ENCODE measurements at places on chromosomes 16 and 17.

GRCh38 chr17:31869797-31870568, 10.9 kb upstream of the COPRS start:
- no peak for DNase-seq

- peak; percentile 70 for DNase-seq
These were observed 80.3 kb upstream of the GOT2 start for GRCh38 chr16:58814348-58814801.

DNA sequence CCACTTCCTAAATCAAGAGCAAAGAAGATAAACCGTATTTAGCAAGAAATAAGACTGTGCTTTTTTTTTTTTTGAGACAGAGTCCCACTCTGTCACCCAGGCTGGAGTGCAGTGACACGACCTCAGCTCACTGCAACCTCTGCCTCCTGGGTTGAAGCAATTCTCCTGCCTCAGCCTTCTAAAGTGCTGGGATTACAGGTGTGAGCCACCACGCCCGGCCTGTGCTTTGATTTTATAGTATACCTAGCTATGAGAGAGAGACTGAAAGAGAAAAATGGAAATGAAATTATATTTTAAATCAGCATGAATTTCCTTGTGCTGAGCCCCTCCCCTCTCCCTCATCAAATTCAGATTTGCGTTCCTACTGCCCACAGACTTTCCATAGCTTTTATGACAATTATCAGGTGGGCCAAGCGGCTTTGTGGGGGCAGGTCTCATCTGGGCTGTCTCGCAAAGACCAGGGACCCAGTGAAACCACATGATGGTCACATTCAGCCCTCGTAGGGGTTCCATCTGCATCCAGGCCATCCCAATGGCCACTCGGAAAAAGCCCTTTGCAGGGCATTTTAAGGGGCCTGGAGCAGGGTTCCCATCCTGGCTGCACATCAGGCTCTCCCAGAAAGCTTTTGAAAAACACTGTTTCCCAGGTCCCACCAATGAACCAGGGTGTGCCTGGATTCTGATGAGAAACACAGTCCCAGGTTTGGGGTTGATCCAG, 8.5 kb downstream of the CACNG1 start:
- no peak for DNase-seq

DNA sequence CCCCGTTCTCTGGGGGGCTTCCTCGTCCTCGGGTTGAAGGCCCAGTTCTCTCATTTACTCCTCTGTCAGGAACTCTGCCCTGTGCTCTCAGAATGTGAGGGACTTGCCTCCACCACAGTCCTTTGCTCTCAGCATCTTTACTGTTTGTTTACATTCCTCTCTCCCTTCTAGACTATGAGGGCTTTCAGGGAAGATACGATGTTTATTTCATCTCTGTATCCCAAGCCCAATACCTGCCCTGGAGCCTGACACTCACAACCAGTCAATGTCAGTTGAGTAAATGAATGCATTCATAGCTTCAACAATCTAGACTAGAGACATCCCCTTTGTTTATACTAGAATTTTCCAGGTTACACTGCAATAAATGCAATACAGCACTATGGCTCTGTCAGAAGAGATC, 409.6 kb upstream of the CDH11 start:
- no peak for DNase-seq

DNA sequence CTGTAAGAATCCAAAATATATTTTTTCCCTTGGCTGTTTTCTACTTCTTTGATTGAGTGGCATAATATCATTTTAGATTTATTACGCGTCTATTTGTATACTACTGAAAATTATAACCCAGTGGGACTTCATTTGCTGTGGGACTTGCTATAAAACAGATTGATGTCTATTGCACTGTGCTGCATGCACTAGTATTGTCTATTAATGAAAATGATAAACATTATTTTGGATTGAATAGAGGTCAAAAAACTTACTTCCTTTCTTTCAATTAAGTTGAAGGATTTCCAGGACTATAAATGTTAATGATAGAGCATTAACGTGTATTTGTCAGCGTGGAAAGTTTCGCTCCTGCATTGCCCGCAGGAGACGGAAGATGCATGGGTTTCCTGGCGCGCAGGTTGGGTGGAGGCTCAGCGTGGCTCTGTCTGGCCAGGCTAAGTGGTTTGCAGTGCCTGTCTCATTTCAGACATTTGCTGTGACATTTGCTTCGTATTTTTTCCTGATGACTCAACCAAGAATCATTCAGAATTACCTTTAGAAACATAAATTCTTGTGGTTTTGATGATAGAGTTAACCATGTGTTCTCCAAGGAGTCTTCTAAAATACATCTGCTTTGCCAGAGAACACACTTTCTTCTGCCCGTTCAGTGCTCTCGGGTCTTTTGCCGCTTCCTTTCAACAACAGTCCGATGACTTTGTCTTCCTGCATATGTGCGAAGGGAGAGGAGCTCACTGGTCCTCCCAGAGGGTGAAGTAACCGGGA, 216.7 kb downstream of the RPTOR start:
- DNase-seq = no peak

- peak; percentile 71 for DNase-seq
These were observed at the start of gene FMNL1 for GRCh38 chr17:45221081-45222013. Gene FMNL1 (plus strand): TSS chr17:45221885. CDS start chr17:45222125, 240 bp downstream.

DNA sequence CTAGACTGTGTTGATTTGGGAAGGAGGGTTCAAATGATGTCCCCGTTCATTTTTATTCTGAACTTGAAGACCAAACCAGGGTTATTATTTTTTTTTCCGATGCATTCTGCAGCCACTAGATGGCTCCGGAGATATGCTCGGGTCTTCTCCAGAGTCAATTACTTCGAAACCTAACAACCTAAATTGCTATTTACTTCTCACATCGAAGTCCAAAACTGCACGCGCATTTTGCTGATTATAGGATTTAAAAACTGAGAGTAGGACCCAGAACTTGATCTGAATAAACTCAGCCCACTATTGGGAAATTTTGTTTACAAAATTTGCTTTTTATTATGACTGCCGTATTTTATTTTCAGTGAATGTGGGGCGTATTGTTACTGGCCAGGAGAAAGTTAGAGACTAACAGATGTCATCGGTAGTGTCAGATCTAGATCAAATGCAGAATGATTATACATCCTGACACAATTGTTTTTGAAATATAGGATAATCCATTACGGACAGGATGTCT, 263.8 kb downstream of the HS3ST3A1 start:
- DNase-seq = peak; percentile 51

GRCh38 chr17:32870969-32871368, 6.0 kb downstream of the MYO1D start:
- no peak for DNase-seq

DNA sequence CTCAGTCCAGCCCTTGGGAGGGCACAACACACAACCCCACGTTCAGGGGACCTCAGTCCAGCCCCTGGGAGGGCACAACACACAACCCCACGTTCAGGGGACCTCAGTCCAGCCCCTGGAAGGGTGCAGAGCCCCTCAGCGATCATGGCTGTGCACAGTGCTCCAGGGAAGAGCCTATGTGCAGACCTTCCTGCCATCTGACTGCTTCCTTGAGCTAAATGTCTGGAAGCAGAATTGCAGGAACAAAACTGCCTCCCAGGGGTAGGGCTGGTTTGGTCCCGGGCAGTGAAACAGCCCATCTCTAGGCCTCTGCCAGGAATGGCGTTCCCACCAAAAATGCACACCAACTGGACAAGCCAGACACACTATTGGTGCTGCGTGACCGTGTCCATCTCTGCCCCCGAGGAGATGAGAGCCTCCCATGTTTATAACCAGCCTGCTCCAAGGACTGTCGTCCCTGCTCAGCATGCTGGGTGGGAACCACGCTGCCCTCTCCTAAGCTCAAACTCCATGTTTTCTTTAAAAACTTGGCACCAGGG, 44.0 kb downstream of the ZNF276 start:
- no peak for DNase-seq

- no peak for DNase-seq
These were observed 20.9 kb downstream of the TNS4 start for GRCh38 chr17:40480501-40481003.

DNA sequence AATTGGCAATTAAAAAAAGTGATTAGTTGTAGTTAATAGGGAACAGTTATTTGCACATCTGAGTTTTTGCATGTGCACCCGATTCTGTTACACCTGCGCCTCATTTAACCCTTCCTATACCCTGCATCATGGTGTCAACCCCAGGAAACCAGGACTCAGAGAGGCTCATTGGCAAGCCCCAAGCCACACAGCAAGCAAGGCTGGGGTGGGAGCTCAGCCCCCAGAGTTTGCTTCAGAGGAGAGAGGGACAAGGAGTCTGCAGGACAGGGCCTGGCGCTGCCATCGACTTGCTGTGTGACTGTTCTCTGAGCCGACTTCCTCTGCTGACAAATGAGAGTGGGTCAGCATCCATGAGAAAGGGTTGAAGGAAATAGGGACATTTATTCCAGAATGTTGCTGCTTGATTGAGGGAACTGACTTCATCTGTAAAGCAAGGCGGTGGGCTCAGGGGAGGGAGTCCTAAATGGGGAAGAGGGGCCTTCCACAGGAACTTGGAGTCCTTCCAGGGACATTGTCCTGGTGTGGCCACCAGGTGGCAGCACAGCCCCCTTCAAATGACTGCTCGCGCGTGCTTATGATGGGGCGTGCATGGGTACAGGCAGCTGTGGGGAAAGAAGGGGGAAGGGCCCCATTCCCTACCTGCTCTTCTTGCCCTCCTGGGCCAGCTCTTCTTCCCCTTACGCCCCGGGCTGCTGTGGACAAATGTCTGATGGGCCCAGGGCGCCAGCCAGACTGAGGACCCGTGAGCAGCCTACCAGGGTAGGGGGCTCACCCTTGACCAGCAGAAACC, 51.6 kb downstream of the NT5M start:
- DNase-seq = peak; percentile 88

GRCh38 chr17:1742371-1743087, at the start of gene SERPINF2:
Gene SERPINF2 (plus strand): TSS chr17:1742871. CDS start chr17:1744996, 2,125 bp downstream.
- no peak for DNase-seq

DNA sequence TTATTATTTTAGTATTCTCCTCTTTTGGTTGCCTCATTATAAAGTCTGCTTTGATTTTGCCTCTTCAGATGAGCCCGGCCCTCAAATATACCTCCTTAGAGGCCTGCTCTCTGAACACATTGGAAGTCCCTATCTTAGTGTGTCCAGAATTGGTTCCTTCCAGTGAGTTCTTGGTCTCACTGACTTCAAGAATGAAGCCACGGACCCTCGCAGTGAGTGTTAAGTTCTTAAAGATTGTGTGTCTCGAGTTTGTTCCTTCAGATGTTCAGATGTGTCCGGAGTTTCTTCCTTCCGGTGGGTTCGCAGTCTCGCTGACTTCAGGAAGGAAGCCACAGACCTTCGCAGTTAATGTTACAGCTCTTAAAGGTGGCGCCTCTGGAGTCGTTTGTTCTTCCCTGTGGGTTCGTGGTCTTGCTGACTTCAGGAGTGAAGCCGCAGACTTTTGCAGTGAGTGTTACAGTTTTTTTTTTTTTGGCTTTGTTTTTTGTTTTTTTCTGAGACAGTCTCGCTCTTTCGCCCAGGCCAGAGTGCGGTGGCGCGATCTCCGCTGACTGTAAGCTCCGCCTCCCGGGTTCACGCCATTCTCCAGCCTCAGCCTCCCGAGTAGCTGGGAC, 45.8 kb upstream of the NOS2 start:
- DNase-seq = no peak

- DNase-seq = no peak
These were observed 16.2 kb downstream of the UNC13D start for GRCh38 chr17:75828076-75828400.

GRCh38 chr17:76438906-76439305, 14.0 kb downstream of the UBE2O start:
- no peak for DNase-seq

- DNase-seq = no peak
These were observed 62.9 kb downstream of the SPECC1 start for GRCh38 chr17:20071824-20072691.

DNA sequence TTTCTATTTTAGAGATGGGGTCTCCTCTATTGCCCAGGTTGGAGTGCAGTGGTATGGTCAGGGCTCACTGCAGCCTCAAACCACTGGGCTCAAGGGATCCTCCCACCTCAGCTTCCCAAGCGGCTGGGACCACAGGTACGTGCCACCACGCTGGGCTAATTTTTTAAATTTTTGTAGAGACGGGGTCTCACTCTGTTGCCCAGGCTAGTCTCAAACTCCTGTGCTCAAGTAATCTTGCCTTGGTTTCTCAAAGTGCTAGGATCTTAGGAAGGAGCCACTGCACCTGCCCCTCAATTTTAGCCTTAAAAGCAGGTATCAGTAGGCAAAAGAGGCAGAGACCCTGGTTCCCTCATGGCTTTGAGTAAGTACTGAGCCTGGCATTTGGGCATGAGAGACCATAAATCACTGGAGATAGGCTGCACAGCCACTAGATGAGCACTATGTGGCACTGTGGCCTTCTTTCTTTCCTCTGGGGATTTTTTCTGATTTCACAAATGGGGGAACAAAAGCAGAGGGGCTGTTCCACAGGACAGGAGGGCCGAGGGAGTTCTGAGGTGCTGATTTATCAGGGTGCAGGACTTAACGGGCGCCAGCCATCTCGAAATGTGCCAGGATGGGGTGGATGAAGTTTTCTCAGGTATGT, 82.2 kb downstream of the PLXDC1 start:
- peak; percentile 69 for DNase-seq

DNA sequence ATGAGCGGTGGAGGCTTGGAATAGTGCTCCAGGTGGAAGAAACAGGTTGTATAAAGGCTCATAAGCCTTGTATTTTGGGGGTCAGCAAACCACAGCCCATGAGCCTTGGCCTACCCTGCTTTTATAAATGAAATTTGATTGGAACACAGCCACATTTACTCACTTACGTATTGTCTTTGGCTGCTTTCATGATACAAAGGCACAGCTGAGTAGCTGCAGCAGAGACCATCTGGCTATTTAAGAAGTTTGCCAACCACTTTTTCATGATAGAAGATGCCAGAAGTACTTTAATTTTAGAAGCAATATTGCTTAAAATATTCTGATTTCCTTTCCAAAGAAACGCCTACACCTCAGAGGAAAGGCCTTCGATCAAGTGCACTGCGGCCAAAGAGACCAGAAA, 73.8 kb downstream of the C17orf58 start:
- no peak for DNase-seq

DNA sequence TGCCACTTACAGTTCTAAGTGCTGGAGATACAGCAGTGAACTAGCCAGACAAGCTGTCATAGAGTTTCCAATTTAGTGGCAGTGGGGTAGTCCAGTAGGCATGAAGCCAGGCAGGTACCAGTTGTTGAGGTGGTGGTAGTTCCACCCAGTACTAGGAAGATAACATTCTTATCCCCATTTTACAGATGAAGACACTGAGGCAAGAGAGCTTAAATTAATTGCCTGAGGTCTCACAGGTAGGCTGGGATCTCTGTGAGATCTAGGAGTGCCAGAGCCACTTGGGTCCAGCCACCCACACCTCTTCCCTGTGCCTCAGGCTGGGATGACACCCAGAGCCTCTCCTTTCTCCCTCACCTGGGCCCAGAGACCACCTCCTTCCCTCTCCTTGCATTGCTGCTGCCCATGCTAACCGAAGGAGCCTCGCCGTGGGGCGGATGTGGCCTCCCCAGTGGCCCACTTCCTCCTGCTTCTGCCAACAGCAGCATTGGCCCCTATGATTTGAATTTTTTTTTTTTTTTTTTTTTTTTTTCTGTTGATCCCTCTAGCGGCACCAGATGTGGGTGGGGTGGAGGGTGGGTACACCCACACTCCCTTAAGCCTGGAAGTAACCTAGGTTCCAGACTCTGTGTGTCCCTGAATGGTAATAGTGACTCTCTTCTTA, 114.0 kb downstream of the PRKCB start:
- no peak for DNase-seq

Data from SK-N-SH (cell line).